Right lung (tissue), 10 donors: ENCODE measurements at places on chromosomes 6 and 20. TPM values are rescaled to one million over a fixed set of nuclear protein-coding genes. Genes with fewer than 3 reads are reported as not detected.

DNA sequence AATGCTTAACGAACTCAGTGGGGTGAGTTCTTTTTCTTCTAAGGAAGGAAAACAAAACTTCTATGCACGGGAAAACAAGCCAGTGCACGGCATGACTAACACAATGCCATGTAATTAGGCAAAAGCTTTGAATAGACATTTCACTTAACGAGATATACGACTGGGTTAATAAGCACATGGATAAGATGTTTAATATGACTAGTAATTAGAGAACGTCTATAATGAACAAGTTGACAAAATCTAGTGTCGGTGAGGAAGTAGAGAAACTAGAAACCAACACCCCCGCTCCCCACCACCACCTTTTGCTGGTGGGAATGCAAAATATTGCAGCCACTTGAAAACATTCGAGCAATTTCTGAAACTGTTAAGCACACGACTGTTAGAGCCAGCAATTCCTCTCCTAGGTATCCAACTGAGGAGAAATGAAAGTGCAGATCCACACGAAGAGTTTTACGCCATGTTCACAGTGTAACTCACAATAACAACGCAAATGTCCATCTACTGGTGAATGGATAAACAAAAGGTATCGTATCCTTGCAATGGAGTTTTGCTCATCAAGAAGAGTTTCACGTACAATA, 644.9 kb upstream of the AGPAT4 start:
- no peak for DNase-seq

- DNase-seq, result no peak
Measured at GRCh38 chr6:82178759-82179112, 68.8 kb downstream of the IBTK start.

DNA sequence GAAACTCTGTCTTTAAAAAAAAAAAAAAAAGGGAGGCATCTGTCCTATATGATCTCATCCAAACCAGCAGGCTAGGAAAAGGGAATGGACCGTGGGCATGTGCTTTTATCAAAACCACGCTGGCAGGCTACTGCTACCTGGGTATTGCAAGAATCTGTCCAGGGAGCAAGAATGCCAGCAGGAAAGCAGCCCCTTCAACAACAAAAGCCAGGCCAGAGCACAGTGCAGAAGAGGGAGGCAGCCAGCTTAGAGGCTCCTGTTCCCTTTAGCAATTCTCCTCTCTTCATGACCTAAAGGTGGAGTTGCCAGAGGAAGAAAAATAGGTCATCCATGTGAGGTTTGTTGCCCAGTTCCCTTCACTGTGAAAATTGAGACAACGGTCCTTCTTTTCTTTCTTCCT, 18.2 kb downstream of the TBC1D20 start:
- no peak for DNase-seq

- DNase-seq, result no peak
Measured at GRCh38 chr20:13425381-13426135, 204.5 kb downstream of the ISM1 start.

- no peak for DNase-seq
Measured at GRCh38 chr6:6193221-6193745, 127.2 kb downstream of the F13A1 start.

DNA sequence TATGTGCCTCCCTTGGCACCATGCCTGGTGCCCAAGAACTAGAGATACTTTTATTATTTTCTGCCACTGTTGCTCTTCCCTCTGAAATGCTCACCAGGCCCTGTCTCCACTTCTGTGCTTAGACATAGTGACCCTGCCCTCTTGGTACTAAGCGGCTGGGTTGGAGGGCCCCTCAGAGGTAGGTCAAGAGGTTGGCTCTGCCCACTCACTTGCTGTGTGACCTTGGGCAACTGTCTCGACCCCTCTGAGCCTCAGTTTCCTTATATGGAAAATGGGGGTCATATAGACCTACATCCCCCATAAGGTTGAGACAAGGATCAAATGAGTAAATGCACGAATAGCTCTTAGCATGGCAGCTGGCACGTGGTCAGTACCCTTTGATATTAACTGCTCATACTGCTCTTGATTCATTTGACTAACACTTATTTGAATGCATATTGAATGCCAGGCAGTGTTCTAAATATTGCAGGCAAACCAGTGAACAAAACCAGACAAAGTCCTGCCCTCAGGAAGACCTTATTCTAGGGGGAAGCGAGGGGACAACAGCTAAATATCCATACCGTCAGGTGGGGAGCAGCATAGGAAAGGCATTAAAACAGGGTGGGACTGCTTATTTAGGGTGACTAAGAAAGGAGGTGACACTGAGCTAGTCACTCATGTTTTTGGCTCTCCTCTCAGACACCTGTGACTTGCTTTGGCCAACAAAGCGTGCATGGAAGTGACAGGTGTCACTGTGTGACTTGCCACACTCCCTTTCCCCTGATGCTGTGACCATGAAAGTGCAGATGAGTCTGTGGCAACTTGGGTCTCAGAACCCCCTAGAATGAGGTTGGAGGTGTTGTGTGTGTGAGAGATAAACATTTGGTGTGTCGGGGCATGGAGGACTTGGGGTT, 14.3 kb upstream of the SPO11 start:
- DNase-seq, result no peak

GRCh38 chr20:3603108-3603507, 60.1 kb downstream of the GFRA4 start:
- no peak for DNase-seq

GRCh38 chr20:2652724-2653555, 508 bp downstream of the NOP56 start:
- no peak for DNase-seq

The KHDC1L gene
- 0.69 TPM for polyA plus RNA-seq

The GHRH gene
- polyA plus RNA-seq, result not detected

The VNN1 gene
- 0.34 TPM for polyA plus RNA-seq

The FHL5 gene
- polyA plus RNA-seq, result 4.3 TPM

The MDFI gene
- 110 TPM for polyA plus RNA-seq

The RBPJL gene
- polyA plus RNA-seq, result not detected
